ENCODE measurements at places on chromosomes 13 and 19.
A peak's percentile ranks its signal among the peaks of the same experiment; 100 is the strongest.

DNA sequence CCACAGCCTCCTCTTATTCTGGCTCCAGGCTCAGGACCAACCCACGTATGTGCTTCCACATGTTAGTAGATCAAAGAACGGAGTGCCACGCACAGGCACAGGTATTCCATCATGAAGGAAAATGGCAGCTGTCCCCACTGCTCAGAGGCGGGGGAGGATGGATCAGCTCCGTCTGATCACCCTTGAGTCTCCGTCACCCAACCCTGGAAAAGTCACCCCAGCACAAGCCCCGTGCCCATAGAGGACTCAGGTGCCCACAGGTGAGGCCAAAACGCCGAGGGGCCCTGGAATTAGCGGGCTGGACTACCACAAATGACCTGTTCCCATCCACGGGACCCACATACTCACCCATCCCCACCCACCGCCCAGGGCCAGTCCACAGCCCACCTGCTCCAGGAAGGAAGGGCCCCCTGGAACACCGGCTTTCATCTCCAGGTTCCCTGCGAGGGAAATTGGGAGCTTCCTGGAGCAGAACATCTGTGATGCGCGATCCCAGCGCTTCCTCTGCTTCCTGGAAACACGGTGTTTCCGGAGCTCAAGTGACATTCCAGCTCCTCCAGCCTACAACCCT lies 120.5 kb upstream of the SPACA7 start:
- DNase-seq, result no peak

GRCh38 chr13:36891752-36892151 lies 28.3 kb downstream of the SMAD9 start:
- DNase-seq, result no peak

- no peak for DNase-seq
Measured at GRCh38 chr19:10919352-10920287, 8.8 kb downstream of the YIPF2 start.

- no peak for DNase-seq
Measured at GRCh38 chr13:95896301-95896700, 156.9 kb downstream of the UGGT2 start.

DNA sequence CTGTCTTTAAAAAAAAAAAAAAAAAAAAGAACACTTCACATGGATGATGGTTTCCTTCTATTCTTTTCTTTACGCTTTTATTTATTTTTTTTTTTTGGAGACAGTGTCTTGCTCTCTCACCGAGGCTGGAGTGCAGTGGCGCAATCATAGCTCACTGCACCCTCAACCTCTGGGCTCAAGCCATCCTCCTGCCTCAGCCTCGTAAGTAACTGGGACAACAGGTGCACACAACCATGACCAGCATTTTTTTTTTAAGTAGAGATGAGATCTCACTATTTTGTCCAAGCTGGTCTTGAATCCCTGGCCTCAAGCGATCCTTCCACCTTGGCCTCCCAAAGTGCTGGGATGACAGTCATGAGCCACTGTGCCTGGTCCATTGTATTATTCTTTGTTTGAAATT lies 24.3 kb downstream of the ANKRD27 start:
- no peak for DNase-seq

GRCh38 chr13:52931539-52932431 lies 83.3 kb upstream of the PCDH8 start:
- no peak for DNase-seq

DNA sequence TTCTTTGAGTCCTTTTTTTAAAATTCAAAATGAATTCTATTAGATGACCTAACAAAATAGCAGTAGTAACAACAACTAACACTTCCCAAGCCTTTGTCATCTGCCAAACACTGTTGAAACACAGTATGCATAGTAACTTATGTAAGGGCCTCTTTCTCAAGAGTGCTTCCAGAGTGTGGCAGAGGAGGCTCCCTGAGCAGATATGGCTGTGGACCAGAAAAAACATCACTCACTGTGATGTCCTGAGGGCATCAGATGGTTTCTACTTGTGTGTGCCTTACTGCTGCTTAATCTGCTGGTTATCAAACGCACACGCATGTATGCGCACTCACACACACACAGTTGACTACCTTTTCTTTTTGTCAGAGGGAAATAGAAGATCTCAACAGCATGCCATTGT lies 110.8 kb downstream of the DLEU7 start:
- DNase-seq, result no peak

- peak; percentile 15 for DNase-seq
Measured at GRCh38 chr13:99307648-99308339, 595 bp upstream of the GPR183 start.

DNA sequence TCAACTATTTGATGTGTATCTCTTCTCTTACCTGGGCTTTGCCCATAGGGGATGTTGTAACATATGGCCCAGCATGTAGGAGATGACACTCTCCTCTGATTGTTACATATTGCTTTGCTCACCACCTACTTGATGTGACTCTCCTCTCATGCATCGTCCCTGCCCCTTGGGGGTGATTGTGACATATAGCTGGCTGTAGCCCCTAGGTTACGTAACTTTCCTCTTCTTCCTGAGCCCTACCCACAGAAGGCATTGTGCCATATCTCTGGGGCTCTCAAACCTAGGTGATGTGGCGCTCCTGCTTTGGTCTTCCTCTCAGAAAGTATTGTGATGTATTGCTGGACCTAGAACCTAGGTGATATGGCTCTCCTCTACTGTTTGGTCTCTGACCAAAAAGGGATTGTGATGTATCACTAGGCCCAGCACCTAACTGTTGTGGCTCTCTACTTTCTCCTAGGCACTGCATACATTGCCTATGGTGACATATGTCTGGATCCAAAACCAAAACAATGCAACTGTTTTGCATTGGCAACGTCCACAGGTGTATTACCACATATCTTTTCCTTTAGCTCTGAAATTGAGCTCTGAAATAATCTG lies 71.9 kb upstream of the ZNF724 start:
- DNase-seq, result no peak

GRCh38 chr13:75806117-75806516 lies 170.0 kb downstream of the LMO7 start:
- no peak for DNase-seq

DNA sequence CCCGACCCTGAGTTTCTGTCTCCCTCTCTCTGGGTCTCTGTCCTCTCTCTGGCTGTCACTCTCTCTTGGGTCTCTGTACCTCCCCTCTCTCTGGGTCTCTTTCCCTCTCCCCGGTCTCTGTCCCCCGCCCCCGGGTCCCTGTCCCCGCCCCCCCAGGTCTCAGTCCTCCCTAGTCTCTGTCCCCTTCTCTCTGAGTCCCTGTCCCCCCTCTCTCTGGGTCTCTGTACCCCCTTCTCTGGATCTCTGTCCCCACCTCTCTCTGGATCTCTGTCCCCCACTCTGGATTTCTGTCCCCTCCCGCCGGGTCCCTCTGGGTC lies 2.3 kb upstream of the FTL start:
- DNase-seq, result no peak

- DNase-seq, result no peak
Measured at GRCh38 chr13:68160466-68160865, 930.3 kb upstream of the PCDH9 start.

DNA sequence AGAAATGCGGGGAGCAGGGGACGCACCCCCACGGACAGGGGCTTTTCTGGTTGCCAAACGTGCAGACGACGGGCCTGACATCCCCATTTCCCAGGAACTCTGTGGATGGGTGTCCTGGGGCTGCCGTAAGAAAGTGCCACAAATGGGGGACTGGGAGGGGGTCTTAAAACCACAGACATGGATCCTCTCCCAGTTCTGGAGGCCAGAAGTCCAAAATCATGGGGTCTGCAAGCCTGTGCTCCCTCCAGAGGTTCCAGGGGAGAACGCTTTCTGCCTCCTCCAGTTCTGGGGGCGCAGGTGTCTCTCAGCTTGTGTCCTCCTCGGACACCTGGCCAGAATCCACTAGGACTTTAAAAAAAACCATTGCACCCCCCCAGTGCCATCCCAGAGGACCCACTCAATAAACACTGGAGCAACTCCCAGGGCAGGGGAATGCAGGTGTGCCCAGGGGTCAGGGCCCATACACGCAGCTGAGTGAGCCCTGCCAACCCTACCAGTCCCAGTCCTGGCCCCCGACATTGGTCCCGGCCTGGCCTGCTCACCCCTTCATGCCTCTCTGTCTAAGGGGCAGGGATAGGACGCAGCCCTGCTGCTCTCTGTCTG lies 103.9 kb downstream of the GADD45B start:
- DNase-seq, result no peak

DNA sequence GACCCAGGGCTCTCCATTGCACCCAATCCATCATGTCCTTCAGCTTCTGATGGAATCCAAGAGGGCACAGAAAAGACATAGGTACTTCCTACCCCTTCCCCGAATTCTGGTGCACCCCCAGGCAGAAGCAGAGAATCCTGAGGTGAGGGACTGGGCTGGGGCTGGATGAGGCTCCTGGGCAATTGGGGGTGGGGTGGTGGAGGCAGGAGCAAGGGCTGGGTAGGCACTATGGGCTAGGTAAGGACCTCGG lies 2.7 kb upstream of the KCNC3 start:
- DNase-seq, result no peak

GRCh38 chr19:18220632-18221275 lies 5.5 kb downstream of the PDE4C start:
- no peak for DNase-seq

GRCh38 chr19:6671960-6672359 lies 2.0 kb upstream of the TNFSF14 start:
- no peak for DNase-seq

- DNase-seq, result no peak
Measured at GRCh38 chr13:32905864-32906180, 110.4 kb upstream of the KL start.

GRCh38 chr19:33649627-33650305 lies 28.0 kb downstream of the CHST8 start:
- no peak for DNase-seq

GRCh38 chr13:79187917-79188690 lies 218.0 kb downstream of the RBM26 start:
- DNase-seq, result no peak

DNA sequence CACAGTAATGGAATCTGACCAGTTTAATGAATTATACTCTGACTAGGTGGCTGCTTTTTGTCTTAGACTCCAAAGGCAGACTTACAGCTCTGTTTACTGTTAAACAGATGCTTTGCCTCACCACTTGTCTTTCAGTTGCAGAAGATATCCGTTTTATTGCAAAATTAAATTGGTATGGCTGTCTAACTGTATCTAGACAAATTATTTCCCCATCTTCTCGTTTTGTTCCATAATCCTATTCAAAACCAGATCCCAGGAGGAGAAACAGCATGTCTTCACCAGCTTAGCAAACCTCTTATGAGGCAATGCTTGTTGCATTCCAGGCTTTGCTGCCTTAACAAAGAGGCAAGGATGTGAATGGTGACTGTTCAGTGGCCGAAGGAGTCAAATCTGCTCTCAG lies 215.6 kb downstream of the TDRD3 start:
- no peak for DNase-seq

GRCh38 chr13:113410472-113411201 lies 42.7 kb downstream of the ADPRHL1 start:
- no peak for DNase-seq

- DNase-seq, result peak; percentile 37
Measured at GRCh38 chr19:50899569-50899968, 11.6 kb downstream of the KLK4 start.

DNA sequence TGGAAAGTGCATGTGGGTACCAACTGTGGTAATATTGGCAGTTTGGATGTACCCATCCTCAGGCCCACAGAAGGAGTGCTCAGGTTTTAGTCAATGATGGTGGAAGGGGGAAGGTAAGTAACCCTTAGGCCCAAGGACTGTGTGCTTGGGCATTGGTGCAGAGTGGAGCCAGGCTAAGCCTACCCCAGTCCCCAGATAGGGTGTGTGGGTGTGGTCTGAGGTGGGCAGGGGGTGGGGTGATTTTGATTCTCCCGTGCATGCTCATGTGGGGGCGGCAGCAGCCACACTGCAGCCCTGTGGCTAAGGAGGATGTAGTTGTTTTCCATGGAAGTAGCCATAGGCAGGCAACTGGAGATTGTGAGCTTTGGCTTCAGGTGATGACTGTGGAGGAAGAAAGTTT lies 2197.3 kb downstream of the PCDH9 start:
- DNase-seq, result no peak

GRCh38 chr19:3276341-3276799 lies 51.9 kb downstream of the CELF5 start:
- DNase-seq, result peak; percentile 71

DNA sequence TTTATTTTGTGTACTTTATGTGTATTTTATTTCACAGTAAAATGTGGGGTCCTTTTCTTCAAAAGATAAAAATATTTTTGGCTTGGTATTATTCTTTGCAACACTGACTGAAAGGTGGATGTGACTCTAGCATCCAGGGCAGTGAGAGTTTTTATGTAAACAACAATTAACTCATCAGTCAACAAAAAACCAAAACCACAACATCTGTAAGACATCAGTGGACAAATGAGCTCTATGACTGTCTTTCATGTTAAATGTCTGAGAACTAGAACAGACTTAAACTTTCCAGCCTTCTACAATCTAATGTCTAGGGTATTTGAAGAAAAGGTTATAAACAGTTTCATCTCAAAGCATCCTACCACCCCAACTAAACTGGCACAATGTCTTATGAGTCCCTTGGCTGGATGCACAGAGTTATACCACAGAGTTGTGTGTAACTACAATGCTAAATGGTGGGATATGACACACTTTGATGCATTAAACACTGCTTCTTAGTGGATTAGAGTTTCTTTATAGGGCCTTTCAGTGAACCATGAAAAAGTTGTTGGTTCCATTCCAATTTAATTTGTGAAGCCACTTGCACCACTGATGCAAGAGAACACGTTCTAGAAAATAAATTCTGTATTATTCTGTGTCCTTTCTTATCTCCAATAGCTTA lies 544.2 kb upstream of the KLF12 start:
- no peak for DNase-seq

DNA sequence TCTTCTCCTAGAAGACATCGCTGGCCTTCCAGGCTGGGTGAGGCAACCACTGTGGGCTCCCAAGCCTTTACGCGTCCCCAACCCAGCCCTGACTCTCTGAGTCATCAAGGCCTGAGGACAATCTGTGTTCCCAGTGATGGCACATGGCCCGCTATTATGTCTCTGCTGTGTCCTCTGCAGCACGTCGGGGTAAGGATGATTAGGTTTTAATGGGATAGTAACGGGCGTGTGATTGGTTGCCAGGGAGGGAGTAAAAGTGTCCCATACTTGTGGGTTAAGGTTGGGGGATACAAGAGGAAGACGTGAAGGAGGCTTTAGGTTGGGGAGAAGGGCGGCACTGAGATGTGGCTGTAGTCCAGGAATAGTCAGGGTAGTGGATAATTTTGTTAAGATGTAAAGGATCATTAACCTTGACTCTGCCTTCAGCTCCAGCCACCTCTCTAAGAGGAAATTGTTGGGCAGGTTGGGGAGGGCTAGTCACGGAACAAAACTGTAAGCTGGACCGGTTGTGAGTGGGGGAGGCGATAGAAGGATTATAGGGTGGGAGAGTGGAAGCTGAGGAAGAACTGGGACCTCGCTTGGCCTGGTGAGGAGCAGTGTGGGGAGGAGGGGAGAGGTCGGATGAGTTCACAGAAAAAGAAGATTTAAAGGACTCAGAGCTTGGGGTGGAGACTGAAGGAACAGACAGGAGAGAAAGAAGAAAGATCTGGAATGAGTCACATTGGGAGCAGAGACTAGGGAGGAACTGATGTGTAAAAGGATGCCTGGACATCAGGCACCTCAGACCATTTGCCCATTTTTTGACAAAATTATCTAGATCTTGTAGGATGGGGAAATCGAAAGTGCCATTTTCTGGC lies 27.9 kb upstream of the IGFL1 start:
- no peak for DNase-seq

GRCh38 chr13:99062593-99062992 lies 84.7 kb upstream of the DOCK9 start:
- no peak for DNase-seq

All from KBM-7 (cell line).